D721Med (cell line): ENCODE measurements at places on chromosomes 6 and 20.

GRCh38 chr6:170075659-170076223 is 215.1 kb downstream of the DLL1 start:
- DNase-seq: no peak

DNA sequence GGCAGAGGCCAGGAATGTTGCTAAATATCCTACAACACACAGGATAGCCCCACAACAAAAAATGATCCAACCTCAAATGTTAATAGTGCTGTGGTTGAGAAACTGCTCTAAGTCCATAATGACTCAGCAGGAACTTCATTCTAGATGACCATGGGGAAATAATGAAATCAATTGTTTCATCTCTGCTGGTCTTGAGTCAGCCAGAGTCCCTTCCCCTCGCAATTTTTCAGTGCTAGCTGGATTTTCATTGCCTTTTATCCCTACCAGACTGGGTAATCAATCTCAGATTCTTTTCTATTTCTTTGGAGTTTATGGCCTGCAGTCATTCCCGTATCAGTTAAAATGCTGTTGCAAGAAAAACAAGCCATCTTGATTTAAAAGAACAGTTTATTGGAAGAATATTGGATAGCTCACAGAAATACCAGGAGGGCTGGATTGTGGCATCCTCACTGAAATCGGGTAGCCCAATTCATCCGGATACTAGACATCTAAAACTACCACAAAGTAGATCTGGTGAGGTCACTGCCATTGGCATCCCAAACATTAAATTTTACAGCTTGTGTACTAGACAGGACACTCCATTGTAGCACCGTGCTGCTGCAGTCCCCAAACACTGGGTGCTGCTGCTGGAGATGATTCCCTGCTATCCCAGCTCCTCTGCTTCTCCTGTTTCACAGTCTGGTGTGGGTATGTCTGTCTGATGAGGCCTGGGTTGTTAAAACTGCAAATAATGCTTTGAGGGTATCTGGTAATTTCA is 30.3 kb upstream of the POPDC3 start:
- no peak for DNase-seq

DNA sequence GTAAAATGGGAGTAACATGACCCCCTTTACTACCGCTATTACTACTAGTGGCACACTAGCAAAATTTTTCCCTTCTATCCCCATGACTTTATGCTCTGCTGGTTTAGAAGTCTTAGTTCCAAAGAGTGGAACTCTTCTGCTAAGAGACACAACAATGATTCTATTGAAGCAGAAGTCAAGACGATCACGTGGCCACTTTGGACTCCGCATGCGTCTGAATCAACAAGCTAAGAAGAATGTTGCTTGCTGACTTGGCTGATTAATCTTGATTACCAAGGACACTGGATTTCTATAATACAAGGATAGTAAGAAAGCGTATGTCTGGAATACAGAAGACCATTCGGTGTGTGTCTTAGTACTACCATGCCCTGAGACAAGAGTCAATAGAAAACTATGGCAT is 244.7 kb upstream of the BTBD3 start:
- no peak for DNase-seq

DNA sequence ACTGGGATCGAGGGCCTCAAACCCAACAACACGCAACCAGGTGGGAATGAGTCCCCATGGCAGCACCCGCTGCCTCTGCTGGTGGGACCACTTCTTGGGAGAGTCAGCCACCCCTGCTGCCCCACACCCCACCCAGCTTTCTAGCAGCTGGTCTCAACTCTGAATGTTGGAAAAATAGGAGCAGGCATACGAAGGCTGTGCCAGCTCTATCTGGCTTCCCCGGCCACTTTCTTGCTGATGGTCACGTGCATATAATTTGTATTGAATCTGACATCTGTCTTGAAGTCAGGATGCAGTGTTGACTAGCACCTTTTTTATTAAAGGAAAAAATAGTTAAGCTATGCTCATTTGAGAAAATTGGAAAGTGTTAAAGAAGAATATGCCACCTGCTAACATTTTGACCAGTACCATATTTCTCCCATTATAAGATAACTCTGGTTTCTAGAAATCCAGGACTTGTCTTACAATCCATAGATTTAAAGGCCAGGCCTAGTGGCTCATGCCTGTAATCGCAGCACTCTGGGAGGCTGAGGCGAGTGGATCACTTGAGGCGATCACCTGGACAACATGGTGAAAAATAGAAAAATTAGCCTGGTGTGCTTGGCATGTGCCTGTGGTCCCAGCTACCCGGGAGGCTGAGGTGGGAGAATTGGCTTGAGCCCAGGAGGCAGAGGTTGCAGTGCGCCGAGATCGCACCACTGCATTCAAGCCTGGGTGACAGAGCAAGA is 26.9 kb upstream of the MAPRE1 start:
- no peak for DNase-seq
